ENCODE measurements at places on chromosomes 6 and 20.

DNA sequence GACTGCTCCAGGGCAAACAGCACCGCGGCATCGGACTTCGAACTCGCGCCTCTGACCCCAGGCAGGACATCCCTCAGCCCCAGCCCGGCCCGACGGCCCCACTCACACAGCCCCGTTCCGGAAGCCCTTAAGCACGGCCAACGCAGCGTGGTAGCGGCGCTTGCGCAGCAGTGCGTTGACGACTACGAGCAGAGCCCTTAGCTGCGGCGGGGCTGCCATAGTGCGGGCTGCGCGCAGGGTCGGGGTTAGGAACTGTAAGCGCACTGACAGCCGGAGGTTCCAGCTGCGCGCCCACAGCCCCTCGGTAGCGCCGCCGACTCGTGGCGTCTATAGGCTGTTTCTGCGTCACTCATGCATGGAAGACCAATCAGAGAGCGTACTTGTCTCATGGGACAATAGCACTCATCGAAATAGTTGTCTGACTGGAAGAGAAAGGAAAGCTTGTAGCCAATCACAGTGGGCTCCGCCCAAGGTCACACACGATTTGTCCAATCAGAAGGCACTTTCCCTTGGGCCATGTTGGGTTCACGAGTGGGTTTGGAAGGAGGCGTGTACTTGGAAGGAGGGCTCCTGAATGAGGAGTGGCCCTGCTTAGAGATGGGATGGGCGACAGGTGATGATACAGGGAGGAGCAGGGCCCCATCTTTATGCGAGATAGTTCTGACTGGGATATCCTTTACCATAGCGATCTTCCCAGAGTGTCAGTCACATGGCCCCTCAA, at the start of gene PXMP4:
Gene PXMP4 (minus strand): TSS at position 322 of the 721 bp plus-strand sequence. CDS start 103 bp downstream, at position 219.
- peak; percentile 98 for DNase-seq

DNA sequence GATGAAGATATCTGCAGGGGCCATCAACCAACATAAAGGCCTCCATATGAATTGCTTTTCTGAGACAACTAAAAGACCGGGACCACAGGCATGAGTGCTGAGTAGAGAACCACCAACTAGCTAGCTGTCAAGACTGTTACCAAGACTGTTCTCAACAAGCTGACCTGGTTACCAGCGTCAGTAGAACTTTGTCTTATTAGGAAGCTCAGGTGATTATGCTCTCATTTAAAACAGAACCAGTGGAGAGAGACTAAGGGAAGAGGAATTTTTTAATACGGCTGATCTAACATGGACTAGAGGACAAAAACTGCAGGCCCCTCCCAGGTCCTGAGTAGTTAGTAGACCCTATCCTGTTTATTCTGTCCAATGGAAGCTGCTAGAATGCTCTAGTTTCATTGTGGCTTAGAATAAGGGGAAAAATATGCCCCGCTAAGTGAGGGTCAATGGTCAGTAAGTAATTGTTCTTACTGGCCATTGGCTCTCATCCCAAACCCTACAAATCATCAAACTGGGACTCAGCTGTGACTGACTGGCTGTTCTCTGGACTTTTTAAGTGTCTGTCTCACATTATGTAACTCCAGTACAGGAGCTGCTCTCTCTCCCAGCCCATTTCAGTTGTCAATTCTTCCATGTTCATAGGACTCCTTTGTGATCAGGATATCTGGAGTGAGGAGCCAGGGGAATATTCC, 3.8 kb upstream of the DYNLRB1 start:
- DNase-seq, result no peak

DNA sequence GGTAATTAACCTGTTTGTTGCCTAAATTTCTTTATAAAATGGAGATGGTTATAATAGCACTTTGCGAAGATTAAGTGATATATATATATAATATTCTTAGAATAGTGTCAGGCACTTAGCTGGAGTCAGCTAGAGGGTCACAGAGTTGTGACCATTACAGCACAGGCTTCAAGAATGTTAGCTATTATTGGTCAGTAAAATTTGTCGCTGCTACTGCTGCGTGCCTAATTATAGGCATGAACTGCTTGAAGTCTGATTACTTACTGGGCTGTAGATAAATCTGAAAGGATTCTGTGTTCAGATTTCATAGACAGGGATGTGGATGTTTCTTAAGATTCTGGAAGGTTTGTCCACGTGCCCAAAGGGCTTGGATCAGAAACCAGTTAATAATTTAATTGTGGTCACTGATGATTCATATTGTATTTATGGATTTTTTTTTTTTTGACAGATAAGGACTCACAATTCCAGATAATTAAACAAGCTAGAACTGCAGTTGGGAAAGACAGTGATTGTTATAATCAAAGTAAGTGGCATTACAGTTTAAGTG, 4.7 kb downstream of the SNRNP48 start:
- no peak for DNase-seq

- DNase-seq, result no peak
Measured at GRCh38 chr20:36097337-36098151, 57.0 kb upstream of the EPB41L1 start.

- no peak for DNase-seq
Measured at GRCh38 chr20:59268870-59269269, 31.5 kb upstream of the EDN3 start.

DNA sequence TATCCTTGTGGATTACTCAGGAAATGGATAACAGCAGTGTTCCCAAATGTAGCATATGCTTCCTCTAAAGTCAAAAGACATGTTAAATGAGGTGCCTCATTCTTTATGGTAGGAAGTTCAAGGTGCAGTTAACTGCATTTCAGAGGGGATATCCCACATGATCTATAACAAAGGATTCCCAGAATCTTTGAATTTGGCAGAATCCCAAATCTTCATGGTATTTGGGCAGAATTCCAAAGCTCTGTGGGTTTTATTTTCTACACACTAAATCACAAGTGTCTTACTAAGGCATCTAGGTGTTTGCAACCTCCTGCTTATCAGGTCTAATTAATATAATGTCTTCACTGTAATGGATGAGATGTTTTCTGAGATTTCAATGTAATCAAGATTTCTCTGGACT, 364.3 kb upstream of the MAN1A1 start:
- DNase-seq, result no peak

DNA sequence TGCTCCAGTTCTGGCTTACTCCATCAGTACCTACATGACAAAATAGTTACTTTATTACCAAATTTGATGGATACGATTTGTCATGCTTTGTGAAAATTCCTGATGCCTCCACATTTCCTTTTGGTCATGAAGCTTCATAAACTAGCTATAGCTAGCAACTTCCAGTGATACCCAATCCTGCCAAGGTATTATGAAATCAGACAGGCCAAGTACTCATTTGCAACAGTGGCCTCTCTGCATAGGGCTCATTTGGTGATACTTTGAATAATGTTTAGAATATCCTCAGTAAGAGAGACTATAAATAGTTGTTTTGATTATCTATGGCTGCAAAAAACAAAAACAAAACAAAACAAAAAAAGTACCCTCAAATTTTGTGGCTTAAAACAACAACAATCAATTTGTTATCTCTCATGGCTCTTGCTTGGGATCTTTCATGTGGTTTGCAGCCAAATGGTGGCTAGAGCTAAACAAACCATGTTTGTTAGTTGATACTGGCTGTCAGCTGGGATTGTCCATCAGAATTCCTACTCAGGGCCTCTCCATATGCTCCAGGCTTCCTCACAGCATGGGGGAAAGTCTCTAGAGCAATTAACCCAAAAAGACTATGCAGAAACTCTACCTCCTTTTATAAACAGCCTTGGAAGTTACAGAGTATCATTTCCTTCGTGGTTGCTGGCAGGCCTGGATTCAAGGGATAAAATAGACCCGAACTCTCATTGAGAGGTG, 10.1 kb upstream of the PRL start:
- no peak for DNase-seq

DNA sequence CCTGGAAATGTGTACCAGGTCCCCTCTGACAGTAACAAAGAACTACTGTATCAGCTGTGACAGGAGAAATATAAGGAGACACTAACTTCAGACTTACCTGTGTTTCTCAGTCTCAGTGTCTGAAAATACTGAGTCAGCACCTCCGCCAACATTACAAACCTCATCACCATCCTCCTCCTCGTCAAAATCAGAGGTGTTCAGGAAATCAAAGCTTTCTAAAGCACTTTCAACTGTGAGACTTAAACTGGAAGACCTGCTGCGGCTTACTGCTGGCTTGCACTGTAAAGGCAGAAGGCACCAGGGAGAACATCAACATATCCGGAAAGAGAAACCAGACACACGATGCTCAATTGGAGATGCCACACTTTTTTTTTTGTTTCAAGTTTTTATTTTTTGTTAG, 40.3 kb upstream of the ARMH2 start:
- DNase-seq, result no peak

DNA sequence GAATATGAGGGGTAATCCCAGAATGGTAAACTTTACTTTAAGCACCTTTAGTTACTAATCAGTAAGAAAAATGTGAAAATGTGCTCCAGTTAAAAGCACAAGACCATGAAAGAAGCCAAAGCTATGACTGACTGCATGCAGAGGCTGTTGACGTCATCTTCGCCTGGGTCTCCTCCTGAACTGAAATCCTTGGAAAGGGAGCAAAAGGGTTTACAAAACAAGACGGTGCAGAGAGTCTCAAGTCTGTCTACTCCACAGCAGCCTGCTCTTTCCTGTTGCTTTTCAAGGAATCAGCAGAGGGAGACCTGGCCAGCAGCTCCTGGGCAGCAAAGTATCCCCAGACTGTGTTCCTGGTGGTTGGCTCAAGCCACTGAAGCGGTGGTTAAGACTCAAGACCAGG, 10.2 kb downstream of the FKBP1A start:
- DNase-seq, result no peak

DNA sequence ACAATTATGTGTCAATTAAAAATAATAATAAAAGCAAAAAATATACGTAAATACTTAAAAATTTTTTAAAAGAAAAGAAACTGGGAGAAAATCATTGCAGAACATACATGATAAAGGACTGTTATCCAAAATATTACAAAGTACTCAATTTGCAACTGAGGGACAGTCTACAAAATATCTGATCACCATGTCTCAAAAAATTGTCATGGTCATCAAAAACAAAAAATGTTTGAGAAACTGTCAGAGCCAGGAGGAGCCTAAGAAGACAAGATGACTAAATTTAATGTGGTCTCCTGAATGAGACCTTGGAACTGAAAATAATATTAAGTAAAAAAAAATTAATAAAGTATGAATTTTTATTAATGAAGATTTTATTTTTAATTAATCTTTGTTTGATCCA, 43.5 kb downstream of the DTNBP1 start:
- no peak for DNase-seq

DNA sequence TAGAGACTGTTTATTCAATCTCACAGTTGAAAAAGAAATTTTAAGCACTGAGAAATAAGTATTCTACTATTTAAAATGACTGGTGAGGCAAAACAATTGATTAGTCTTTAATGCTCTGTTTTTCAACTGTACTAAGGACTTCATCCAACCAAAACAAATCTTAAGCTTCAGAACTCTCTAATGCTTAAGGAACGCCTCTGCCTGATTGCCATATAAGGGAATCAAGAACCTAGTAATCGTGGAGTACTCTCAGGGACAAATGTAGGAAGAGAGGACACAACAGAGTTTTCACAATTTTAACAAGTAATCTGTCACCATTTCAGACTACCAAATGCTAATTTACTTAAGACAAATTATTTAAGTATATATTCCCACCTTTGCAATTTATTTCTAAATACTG, 16.1 kb downstream of the FBXO30 start:
- no peak for DNase-seq

GRCh38 chr6:21507811-21508210, 85.7 kb upstream of the SOX4 start:
- no peak for DNase-seq

DNA sequence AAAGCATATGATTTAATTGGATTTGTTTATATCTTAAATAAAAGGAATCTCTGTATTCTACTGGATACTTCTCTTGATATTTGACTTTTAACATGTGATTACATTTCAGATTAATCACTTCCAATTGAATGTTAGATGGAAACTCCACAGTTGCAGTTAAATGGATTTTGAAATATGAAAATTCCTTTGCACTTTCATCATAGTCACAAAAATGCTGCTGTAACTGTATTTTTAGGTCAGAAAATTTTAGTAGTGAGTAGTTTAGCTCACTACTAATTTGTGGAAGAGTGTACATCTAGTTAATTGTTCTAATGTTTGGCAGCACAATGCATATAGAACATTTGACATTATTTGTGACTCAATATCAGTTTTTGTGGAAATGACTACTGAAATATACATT, 26.8 kb downstream of the PTCHD4 start:
- no peak for DNase-seq

DNA sequence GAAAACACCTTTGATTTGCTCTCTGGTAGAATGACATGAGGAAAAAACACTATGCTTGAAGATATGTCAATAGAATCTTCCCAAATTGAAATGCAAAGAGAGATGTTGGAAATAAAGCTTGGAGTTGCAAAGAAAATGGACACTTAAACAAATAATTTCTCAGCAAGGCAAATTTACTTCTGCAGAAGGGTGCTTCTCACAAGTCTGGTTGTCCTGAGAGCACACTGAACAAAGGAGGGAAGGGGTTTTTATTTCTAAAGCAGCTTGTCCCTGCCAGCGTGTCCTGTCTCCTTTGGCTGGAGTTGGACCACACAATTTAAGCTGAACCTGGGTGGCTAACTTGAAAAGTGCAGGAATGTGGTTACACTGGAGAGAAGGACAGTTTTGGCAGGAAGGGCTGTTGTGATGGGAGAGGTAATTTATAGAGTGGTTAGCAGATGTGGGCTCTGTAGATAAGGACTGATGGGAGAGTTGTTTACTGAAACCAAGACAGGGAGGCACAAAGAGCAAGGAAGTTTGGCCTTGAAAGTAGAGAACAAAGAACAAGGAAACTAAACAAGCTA, 454.6 kb upstream of the EYS start:
- DNase-seq, result no peak

- DNase-seq, result peak; percentile 83
Measured at GRCh38 chr20:44644667-44645131, 6.8 kb downstream of the ADA start.

GRCh38 chr6:134080171-134080795, 27.9 kb upstream of the SLC2A12 start:
- DNase-seq, result peak; percentile 51

GRCh38 chr6:67016921-67017460, 1310.0 kb upstream of the EYS start:
- DNase-seq, result no peak

DNA sequence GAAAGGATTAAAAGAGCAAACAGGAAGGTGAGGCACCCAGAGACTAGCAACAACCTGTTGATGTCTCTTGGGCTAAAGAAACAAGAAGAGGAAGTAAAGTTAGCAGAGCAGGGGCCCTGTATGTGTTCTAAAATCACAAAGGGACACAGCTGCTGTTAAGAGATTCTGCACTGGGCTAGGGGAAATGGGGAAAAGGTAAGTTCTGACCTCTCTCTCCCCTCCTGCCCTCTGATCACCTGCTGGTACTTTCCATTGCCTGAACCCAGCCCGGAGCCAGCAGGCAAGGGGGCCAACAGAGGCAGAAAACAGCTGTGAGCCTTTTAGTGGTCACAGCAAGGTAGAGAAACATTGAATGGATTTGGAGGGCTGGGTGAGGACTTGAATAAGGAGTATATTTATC, 13.5 kb upstream of the CNR1 start:
- DNase-seq, result peak; percentile 77

- DNase-seq, result peak; percentile 80
Measured at GRCh38 chr6:125780540-125781313, 10.0 kb upstream of the NCOA7 start.

GRCh38 chr20:33796263-33796906, 14.8 kb upstream of the CHMP4B start:
- no peak for DNase-seq
